ENCODE measurements at places on chromosomes 2 and 18. TPM values are rescaled to one million over a fixed set of nuclear protein-coding genes. Genes with fewer than 3 reads are reported as not detected.

The TUBA4B gene
- total RNA-seq: not detected

The STK16 gene
- total RNA-seq: 52.9 TPM

The SLC9A2 gene
- not detected for total RNA-seq

The PRKAG3 gene
- total RNA-seq: 0.11 TPM

The WDR12 gene
- 19.6 TPM for total RNA-seq

The SERPINB4 gene
- not detected for total RNA-seq

The SP5 gene
- not detected for total RNA-seq

The ABCB11 gene
- total RNA-seq: not detected

The TMEM182 gene
- total RNA-seq: 5.2 TPM

The MERTK gene
- total RNA-seq: 0.65 TPM

The TMEM200C gene
- total RNA-seq: under 0.01 TPM

The BCL2L11 gene
- total RNA-seq: 7.2 TPM

The USP14 gene
- 32.3 TPM for total RNA-seq

The LYG1 gene
- total RNA-seq: 0.13 TPM

The FOXD4L1 gene
- total RNA-seq: 0.11 TPM

The CAPN13 gene
- not detected for total RNA-seq

The PTMA gene
- total RNA-seq: 1,086 TPM

The TRIM54 gene
- not detected for total RNA-seq

The LYPD6 gene
- 0.52 TPM for total RNA-seq

The SMYD5 gene
- 19.3 TPM for total RNA-seq

The NYAP2 gene
- not detected for total RNA-seq

The C2orf78 gene
- not detected for total RNA-seq

The STARD6 gene
- total RNA-seq: 1.2 TPM

The ADD2 gene
- under 0.01 TPM for total RNA-seq

The COLEC11 gene
- total RNA-seq: not detected

The CAPN14 gene
- 0.13 TPM for total RNA-seq

The CAPG gene
- 288 TPM for total RNA-seq

The ARHGAP25 gene
- total RNA-seq: 0.43 TPM

The SPP2 gene
- total RNA-seq: not detected

The AQP4 gene
- not detected for total RNA-seq

The ZNF521 gene
- total RNA-seq: 174 TPM

The ASB18 gene
- not detected for total RNA-seq

The POTEJ gene
- total RNA-seq: not detected
